Renal cortex interstitium (tissue), 15 donors: ENCODE measurements at places on chromosomes 4 and X. TPM values are rescaled to one million over a fixed set of nuclear protein-coding genes. Genes with fewer than 3 reads are reported as not detected.

- no peak for DNase-seq
Observed at GRCh38 chrX:68193786-68194185, 239.5 kb downstream of the OPHN1 start.

GRCh38 chrX:86149119-86149518 lies 868 bp downstream of the DACH2 start:
- DNase-seq, result no peak

The TREX2 gene
- 0.37 TPM for polyA plus RNA-seq

The AADAT gene
- 28.4 TPM for polyA plus RNA-seq

The MAGEA3 gene
- polyA plus RNA-seq, result not detected
